ENCODE measurements at places on chromosomes 12 and 14.

DNA sequence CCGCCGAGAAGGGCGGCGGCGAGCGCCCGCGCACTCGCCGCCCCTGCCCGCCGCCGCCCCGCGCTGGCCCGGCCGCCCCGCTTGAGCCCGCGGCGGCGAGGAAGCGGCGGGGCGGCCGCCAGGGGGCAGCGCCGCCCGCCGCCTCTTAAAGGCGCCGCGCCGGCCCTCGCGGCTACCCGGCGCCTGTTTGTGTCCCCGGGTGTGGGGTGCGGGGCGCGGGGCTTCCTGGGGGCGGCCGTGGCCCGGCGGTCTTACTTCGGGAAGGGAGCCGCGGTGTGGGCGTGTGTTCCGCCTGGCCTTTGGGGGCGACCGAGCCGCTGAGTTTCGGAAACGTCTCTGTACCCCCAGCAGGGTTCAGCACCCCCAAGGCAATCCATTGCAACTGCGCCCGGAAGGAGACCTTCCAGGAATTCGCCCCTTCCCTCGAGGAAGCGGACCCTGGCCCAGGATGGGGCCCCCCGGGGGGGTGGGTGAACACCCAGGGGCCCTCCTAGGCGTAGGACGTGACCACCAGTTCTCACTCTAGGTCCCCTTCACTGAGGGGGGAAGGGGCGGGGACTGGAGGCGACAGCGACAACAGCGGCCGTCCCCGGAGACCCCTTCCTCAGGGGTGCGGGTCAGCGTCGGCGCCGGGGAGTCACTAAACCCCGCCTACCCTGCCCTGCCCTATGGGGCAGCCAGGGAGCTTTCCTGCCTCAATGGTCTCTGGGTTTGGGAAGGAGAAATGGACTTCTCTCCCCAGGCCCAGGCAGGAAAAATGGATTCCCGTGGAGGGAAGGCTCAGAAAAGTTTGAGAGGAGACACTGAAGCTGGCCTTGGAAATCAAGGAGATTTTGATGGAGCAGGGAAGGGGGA is at the start of gene ITPK1:
Gene ITPK1 (minus strand): TSS at position 105 of the 855 bp plus-strand sequence. CDS start 762 bp downstream, outside the sequence.
- DNase-seq: no peak

- DNase-seq: peak; percentile 94
Observed at GRCh38 chr14:94373708-94374107, 14.7 kb downstream of the SERPINA1 start.

- no peak for DNase-seq
Observed at GRCh38 chr12:121939186-121939585, 20.8 kb downstream of the CFAP251 start.

DNA sequence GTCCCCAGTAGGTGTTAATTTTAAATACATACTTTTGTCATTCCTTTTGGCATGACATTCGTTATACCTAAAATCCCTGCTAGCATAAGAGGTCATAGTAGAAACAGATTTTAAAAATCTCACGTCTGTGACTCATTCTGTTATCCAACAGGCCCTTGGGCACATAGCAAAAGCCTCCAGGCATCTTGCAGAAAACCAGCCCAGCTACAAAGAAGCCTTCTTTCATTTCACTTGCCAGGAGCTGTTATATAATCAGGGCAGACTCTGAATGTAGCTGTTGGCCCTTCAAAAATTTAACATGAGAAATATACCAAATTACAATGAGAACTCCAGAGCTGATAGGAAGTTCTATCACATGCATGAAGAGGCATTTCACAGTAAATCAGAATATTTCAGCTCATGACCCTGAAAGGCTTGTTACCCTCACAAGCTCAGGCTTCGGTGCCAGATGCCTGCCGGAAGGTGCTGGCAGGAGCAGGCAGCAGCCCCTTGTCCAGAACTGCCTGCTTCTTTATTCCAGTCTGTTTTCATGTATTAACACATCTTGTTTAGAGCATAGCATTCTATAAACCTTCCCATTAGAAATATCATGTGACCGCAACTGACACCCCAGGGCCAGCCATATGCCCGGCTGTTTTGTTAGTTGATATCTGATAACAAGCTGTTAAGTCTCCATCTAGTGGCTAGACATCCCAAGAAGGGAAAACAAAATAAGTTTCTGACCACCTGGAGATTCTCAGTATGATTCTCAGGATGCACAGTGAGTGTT is 17.8 kb downstream of the E2F7 start:
- DNase-seq: no peak

DNA sequence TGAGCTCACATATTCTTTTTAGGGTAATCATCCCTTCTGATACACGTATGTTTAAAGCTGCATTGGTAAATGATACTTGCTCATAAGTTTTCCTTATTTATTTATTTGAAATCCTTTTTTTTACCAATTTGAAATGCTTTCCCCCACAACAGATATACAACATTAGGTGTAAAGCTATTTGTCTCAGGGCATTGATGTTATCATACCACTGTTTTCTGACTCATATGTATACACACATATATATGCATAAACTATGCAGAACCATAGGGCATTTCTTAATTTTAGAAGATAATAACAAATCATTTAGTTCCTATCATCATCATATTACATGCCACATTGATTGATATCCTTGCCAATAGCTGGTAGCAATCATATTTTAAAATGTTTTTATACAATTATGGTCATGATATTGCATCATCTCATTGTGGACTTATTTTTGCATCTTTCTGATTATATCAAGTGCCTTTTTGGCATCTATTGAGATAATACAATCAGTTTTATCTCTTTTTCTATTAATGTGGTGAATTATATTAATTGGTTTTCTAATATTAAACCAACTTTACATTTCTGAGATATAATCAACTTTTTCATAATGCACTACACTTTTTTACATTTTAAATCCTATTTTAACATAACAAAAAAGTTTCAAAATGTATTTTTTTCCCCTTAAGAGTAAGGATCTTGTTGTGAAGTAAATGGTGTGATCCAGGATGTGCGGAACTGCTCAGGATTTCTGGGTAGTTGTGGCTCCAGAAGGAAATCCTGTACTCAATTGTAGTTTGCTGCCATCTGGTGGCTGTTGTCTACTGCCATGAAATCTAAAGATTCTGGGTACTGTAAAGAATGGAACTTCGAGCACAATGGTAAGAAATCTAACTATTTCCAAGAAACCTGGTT is 16.7 kb downstream of the OR9K2 start:
- peak; percentile 0 for DNase-seq

- DNase-seq: no peak
Observed at GRCh38 chr12:13311551-13311950, 115.0 kb downstream of the EMP1 start.

GRCh38 chr14:91283666-91284065 is 39.2 kb upstream of the GPR68 start:
- no peak for DNase-seq

GRCh38 chr12:45989721-45990467 is 480 bp downstream of the SCAF11 start:
- no peak for DNase-seq

DNA sequence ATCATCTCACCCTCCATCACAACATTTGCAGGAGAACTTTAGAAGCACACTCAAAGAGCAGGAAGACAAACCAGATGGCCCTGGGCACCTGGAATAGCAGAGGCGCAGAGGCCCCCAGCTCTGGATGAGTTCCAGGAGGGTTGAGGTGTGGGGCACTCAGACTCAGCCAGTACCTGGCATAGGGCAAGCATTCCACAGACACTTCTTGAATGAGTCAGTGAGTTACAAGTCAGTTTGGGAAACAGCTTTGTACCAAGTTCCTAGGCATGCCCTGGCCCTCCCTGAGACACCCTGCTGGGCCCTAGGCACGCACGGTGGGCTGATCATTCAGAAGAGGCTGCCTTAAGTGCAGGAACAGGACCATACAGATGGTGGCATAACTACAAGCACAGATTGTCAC is 54.3 kb downstream of the MAP3K9 start:
- no peak for DNase-seq

GRCh38 chr12:71763677-71764379 is 9.2 kb downstream of the RAB21 start:
- DNase-seq: peak; percentile 21

DNA sequence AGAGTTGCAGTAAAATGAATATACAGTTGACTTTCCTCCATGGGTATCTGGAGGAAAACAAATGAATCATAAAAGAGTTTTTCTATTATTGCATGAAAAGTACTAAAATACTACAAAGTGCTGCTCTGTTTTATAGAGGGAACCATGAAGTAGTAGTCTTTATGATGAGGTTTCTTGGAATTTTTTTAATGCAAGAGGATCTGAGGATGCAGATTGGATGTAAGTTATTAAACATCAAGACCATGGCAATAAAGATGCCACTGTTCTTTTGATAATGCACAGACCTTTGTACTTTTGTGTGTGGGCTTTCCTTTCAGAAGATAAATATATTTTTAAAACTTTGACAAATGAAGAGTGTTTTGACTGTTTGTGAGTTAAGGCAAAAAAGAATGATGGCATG is 87.5 kb downstream of the DACT1 start:
- DNase-seq: no peak

DNA sequence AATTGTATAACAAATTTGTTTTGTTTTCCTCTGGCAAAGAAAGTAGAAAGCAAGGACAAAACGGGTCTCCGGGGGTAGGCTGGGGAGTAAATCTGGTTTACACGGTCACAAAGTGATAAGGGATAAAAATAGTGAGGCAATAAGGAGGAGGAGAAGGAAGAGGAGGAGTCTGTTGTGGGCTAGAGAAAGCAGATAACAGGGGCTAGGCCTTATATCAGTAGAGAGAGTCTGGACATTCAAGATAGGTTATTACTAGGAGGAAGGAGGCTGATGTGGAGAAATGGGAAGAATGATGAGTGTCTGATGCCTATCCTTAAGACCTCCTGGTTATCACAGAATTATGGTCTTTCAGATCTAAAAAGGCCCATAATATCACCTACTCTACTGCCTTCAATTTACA is 83.2 kb upstream of the SSTR1 start:
- DNase-seq: no peak

GRCh38 chr14:35331605-35332516 is 39.7 kb downstream of the PSMA6 start:
- no peak for DNase-seq

DNA sequence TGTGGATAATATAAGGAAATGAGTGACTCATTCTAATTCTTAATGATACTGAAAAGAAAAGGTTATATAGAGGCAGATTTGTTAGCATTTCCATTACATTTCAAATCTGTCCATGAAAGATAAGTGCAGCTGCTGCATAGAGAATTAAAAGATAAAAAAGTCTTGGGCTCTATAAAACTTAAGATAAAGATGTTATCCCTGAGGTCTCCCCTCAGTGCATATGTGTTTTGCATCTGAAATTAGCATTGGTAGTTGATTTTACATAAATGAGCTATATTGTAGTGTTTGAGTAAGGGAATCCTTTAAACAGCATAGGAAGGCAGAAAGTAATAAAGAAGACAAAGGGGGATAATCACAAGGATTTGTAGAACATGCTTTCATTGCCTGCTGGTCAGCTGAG is 206.2 kb downstream of the FSCB start:
- no peak for DNase-seq
